ENCODE measurements at places on chromosomes 6 and 20.

- DNase-seq, result no peak
Measured at GRCh38 chr6:26660000-26660361, 435 bp upstream of the ZNF322 start.

DNA sequence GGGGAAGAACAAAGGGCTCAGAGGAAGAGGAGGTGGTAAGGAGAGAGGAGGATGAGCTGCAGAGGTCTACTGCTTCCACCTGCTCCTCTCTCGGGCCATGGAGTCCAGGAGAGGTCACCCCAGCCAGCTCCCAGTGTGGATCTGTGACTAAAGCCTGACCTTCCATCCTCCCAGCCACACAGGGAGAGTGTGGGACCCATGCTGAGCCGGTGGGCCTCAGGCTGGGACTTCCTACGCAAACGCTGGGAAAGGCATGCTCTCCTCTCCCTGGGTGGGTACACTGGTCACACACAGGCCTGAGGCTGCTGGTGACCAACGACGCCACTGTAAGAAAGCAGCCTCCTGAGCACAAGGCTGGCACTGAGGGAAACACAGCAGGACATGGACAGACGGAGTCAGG lies 111.3 kb downstream of the PREX1 start:
- DNase-seq, result no peak

DNA sequence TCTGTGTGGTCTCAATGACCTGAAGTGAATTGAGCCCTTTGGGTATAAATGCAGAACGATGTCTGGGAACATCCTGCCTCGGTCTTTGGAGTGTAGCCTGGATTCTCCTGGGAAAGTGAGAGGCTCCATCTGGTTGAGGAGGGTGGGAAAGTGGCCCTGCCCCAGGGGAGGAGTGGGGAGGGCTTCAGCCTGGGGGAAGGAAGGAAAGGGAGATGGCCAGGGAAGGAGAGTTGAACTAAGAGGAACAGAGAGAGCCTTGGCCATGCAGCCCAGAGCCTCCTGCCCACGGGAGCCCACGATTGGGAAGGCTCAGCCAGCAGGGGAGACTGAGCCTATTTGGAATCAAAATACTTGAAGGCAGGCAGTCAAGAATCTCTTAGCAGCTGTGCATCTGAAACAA lies 2.3 kb upstream of the EPB41L1 start:
- no peak for DNase-seq

- no peak for DNase-seq
Measured at GRCh38 chr6:11058406-11058805, 14.3 kb upstream of the ELOVL2 start.

GRCh38 chr20:12467758-12468157 lies 541.0 kb upstream of the SPTLC3 start:
- DNase-seq, result no peak

DNA sequence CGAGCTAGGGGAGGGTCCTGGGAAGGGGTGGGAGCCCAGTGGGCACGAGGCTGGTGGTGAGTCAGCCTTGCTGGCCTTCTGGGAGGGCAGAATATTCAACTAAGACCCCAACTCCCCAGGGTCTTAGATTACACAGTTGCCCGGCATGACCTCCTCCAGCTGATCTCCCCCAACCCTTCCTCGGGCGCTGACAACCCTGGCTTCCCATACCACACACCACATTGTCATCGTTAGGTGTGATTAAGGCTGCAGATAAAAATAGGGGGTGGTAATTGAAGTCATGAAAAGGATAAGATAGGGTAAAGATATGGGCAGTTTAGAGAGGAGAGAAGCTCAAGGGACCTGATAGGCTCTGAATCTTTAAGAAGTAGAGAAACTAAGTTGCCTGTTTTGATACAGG lies 10.5 kb downstream of the CDC40 start:
- DNase-seq, result no peak

DNA sequence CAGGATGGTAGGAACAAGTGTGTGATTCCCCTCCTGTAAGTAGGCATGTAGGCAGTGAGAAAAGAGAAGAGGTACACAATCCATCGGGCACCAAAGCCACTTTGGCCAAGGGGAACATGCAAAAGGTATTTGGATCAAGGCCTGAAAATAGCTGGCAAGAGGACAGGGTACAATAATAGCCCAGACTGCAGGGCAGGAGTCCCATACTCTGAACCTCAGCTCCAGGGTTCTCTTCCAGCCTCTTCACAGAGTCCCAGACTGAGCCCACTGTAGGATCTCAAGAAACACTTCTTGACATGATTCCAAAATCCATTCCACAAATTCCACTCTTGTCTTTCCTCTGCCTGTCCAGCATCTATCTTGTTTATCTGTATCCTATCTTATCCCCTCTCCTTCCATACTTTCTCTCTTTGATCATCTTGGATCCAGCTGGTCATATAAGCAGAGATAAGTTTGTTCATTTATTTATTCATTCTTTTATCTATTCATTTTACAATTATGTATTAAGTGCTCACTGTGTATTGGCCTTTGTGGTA lies 19.7 kb downstream of the ACSS2 start:
- DNase-seq, result no peak

DNA sequence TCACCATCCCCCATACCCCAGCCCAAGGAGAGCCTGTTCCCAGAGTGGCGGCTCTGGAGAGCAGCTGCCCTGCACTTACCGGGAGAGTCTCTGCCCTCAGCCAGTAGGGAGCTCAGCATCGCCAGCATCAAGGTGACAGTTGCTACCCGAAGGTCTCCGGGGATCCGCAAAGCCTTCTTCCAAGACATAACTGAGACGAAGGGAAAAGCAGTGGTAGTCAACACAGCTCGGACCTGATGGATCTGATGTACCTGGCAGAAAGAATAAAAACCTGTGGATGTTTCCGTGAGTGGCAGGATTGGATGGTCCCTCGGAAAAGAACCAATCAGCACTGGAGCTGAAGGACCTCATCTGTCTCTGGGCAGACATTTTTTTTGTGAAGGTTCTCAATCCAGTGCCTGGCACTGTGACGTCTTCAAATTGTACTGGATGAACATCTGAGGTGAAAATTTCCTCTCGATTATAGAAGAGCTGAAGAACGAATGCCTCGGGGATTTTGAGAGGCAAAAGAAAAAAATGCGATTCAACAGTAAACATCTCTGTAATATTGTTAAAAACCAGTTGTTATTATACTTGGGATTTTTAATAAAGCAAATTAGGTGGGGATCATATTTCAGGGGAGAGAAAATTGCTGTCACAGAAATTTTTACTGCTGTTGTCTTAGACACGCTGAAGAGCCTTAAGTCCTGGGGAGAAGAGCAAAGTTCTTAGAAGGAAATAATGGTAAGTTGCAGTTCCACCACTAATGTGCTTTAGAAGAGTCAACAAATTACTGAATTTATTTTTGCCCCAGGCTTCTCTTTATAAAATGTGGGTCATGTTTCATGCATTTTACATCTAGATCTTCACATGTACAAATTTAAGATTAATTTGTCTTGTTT lies at the start of gene HLA-DQB1:
TSS of gene HLA-DQB1 (minus strand) at position 238 of the 881 bp plus-strand sequence. CDS start at position 188, 50 bp downstream.
- peak; percentile 26 for DNase-seq

- DNase-seq, result no peak
Measured at GRCh38 chr6:42745083-42745639, 742 bp downstream of the TBCC start.

DNA sequence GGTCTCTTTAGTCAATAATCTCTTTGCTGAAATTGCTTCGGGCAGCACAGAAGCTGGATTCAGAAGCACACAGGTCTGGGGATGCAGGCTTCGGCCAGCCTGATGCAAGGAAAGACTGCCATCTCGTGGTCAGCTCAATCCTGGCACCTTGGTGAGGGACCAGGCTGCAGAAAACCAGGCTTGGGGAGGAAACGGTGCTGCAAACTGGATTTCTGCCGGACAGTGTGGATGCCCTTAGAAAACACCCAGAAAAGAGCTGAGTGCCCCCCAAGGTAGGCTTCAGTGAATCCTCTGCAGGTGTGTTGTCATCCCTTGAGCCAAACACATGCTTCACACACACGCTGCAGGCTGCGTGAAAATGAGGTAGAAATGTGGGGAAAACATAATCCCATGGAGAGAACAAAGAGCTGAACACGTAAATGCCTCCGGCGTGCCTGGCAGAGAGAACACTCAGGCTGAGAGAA lies 89.8 kb upstream of the PAX1 start:
- peak; percentile 39 for DNase-seq

DNA sequence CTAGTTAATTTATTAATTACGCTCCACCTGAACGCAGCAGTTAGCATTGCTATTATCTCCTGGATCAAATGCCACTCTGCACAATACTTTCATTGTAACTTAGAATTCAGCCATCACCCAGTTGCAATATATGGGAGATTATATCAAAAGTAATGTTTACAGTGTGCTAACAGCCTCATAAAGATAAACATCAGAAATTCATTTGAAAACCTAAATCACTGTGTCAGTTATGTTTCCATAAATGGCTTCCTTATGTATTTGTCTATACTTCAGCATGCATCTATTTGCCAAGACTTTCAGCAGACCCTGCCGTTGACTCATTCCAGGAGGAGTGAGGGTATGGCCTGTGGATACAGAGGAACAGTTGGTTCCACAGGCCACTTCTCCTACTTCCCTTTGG lies 300.1 kb downstream of the TFAP2B start:
- DNase-seq, result no peak

DNA sequence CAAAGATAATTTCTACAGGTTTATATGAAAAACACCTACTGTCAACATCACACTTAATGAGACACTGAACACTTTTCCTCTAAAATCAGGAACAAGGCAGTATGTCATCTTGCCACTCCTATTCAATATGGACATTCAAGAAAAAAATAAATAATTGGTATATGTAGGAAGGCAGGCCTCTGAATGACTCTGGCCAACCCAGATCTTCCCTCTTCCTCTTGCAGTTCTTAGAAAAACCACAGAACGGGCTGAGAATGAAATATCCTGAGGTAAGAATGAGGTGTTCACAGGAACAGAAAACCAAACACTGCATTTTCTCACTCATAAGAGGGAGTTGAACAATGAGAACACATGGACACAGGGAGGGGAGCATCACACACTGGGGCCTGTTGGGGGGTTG lies 1207.2 kb upstream of the CITED2 start:
- no peak for DNase-seq

- no peak for DNase-seq
Measured at GRCh38 chr20:21430020-21430419, 32.7 kb upstream of the NKX2-4 start.

DNA sequence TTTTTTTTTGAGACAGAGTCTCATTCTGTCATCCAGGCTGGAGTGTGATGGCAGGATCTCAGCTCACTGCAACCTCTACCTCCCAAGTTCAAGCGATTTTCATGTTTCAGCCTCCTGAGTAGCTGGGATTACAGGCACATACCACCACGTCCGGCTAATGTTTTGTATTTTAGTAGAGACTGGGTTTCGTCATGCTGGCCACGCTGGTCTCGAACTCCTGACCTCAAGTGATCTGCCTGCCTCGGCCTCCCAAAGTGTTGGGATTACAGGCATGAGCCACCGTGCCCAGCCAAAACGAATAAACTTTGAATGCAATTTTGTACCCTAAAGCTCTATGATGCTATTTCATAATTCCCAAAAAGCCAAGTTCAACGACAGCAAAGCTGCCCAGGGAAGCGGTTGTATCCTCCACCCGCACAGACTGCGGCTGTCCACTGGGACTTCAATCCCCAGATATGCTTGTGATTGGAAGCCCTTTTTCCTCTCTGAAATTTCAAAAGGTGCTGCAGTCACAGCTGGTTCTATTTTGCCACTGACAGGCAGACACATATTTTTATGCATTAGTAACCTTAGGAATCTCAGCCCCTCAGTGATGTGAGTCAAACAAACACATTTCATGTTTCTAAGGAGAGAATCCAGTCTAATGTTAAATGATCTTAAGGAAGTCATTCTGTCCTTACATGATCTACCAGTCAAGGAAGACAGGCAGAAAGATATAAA lies 8.7 kb upstream of the RAMACL start:
- DNase-seq, result no peak

GRCh38 chr6:25138233-25138933 lies 140.8 kb upstream of the CARMIL1 start:
- peak; percentile 48 for DNase-seq

DNA sequence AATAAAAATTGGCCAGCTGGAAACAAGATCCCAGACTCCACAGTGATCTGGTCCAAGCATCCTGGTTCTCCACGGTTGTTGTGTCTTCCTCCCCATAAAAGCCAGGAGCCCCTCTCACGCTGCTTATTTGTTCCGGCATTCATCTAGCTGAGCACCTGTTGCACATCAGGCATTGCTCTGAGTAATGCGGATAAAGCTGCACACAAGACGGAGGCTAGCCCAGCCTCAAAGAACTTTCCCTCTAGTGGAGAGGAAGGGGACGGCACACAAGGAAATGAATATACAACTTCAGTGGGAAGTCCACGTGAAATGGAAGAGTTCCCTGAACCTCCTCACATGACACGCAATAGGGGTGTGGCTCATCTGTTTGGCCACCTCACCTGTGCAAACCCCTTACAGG lies 30.3 kb upstream of the NXT1 start:
- DNase-seq, result no peak

DNA sequence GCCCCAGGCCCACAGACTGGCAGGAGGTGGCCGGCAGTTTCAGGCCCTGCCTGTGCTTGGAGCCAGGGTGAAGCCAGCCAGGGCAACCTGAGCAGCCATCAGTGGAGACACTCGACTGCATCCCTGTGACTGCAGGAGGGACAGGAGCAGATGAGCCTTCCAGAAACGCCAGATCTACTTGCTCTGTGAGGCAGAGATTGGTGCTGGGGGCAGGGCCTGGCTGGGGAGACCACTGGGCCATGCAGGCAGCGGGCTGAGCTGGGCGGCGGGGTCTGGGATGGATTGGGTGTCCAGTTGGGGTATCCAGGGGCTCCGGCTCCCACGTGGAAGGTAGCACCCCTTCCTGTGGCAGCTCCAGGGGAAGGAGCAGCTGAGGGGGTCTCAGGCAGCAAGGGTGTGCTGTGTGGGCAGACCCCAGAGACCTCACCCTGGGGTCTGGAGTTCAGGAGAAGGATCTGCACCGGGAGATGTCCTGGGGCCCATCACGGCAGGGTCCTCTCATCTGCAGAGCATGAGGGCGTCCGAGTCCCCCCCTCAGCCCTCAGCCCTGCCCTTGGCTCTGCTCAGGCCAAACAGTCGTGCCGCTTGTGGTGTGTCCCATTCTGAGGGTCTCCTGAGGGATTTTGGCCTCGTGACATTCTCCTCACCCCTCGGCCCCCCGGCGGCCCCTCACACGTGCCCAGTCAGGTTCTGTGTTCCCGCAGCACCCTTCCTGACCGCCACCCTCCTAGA lies 334.9 kb downstream of the TAF4 start:
- no peak for DNase-seq

- DNase-seq, result no peak
Measured at GRCh38 chr6:168231393-168231957, 88.1 kb downstream of the DACT2 start.

GRCh38 chr6:108652375-108652774 lies 91.7 kb downstream of the FOXO3 start:
- DNase-seq, result no peak

- no peak for DNase-seq
Measured at GRCh38 chr6:4935486-4935885, 68.4 kb downstream of the RPP40 start.

- no peak for DNase-seq
Measured at GRCh38 chr20:33793011-33793931, 17.9 kb upstream of the CHMP4B start.

- no peak for DNase-seq
Measured at GRCh38 chr6:132000296-132000695, 49.1 kb upstream of the CCN2 start.

Data from stimulated activated CD4-positive, alpha-beta T cell treated with anti-CD3 and anti-CD28 coated beads, Interleukin-12 subunit alpha, Interleukin-12 subunit beta, amount 100 ng/mL, for 4 hours (primary cell).